Non-pigmented ciliary epithelial cell (primary cell): ENCODE measurements at places on chromosomes 4 and X.

DNA sequence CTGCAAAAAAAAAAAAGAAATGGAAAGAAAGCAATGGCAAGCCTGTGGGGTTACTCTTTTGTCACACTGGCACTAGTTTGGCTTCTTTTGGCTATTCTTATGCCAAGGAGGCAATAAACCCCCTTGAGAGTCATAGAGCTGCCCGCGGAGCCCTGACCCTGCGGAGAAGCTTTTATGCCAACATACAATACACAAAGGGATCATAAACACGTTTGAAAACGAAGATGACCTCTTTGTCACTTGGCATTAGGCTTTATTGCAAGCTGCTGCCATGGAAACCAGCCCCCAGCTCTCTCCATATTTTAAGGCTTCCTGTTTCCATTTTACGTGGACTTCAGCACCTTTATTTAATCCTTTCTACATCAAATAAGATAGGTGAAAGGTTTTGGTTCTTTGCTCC lies 7.6 kb downstream of the NEUROG2 start:
- DNase-seq: no peak

- DNase-seq: no peak
These were observed 66.1 kb downstream of the NHSL2 start for GRCh38 chrX:71976753-71977152.

DNA sequence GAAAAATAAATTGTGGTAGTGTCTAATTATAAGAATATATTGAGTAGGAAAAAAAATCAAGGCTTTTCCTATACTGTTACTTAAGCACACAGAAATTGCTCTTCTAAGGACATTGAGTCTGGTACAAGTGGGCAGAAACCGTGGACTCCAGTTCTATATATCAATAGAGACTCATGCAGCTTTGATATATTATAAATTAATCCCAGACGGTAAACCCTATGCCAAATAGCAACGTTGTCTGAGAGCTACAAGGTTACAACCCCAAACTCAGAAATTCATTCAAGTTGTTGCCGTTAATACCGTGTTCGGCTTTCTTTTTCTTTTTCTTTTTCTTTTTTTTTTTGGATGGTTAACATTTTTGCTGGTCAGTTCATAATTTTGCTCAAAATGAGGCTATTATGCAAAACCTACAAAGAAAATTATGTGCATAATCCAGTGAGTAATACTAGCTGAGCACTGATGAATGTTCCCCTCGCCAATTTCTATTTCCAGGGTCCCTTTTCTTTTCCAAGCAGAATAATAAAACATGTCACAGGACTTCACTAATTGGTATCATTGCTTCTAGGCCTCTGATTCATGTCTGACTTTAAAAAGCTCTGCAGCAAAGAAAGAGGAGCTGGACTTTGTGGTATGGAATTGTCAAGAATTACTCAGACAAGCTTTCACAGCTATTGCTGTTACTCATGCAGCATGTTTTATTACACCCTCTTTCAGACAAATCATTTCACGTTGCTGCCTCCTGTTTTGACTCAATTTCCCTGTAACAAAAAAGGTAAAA lies 737.7 kb downstream of the NLGN4X start:
- no peak for DNase-seq

DNA sequence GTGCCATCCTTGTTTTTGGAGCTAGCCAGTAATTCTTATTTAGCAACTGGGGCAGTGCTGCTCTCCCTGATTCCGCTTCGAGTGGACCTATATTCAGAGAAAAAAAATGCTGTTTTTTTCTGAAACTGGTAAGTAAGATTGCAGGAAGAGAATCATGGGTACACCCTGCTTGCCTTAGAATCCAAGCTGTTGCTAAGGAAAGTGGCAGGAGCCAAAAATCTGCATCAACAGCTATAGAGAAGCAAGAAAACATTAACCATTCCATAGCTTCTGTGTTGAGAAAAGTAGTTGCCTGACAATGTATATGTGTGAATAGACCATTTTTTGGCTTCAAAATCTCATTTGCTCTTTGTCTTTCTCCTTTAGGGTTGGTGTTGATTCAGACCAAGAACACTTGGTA lies 44.5 kb downstream of the SLC9A6 start:
- DNase-seq: no peak

GRCh38 chr4:51878431-51878830 lies 35.5 kb downstream of the DCUN1D4 start:
- DNase-seq: no peak

DNA sequence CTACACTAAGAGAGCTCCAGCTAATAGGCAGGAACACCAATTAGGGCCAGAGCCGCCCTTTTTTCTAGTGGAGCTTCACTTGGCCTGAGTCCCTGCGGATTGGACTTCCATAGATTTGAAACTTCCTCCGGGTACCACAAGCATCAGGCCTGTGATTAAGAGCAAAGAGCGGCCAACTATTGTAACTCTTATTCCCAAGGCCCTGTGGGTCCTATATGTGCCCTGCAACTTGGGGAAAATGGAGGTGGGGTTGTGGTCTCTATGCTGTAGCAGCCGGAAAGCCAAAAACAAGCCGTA lies at the start of gene NCBP2L:
NCBP2L (plus strand) TSS at position 198 of the 297 bp plus-strand sequence. CDS start 16,488 bp downstream, outside the sequence.
- no peak for DNase-seq

GRCh38 chr4:108192056-108192455 lies 23.3 kb upstream of the LEF1 start:
- no peak for DNase-seq

DNA sequence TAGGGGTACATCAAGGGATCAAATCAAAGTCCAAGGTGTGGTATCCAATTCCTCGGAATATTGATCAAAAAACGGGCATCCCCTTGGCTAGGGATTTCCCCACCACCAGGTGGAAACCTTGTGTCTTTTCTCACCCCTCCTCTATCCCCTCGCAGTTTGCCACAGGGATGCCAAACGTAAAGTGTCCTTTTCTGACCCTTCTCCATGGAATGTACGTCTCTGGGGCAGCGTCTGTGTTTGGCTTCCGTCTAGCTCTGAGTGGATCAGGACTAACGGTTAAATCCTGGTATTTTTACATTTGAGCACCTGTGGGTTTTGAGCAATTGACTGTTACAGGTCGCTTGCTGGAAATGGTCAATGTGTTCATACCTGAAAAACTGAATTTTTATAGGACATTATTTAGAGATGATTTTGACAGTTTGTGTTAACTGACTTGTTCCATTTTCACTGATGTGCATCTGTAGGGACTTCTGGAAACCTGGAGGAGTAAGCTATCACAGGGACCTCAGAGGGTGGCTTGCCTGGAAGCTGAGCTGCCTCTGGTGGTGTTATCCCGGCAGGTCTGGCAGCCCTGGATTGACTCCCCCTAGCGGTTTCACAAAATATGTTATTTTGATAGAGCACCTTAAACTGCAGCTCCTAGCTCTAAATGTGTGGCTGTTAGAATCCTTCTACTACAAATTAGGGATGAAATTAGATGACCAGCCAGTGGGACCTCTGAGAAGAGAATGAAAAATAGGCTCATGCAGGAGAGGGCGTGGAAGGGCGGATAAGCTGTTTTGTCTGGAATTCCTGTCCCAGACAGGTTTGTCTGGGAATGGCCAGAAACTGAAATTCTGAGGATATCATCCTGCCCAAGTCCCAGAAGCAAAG lies 8.8 kb upstream of the MGST2 start:
- no peak for DNase-seq

GRCh38 chr4:7758476-7758875 lies 181.2 kb downstream of the AFAP1 start:
- DNase-seq: no peak

DNA sequence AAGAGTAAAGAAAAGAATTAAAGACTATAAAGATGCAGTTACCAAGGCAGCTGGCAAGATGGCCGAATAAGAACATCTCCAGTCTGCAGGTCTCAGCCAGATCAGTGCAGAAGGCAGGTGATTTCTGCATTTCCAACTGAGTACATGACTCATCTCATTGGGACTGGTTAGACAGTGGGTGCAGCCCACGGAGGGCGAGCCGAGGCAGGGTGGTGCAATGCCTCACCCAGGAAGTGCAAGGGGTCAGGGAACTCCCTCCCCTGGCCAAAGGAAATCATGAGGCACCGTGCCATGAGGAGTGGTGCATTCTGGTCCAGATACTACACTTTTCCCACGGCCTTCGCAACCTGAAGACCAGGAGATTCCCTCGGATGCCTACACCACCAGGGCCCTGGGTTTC lies 20.5 kb downstream of the SPIN4 start:
- no peak for DNase-seq

GRCh38 chr4:108144451-108144850 lies 24.3 kb downstream of the LEF1 start:
- DNase-seq: no peak

DNA sequence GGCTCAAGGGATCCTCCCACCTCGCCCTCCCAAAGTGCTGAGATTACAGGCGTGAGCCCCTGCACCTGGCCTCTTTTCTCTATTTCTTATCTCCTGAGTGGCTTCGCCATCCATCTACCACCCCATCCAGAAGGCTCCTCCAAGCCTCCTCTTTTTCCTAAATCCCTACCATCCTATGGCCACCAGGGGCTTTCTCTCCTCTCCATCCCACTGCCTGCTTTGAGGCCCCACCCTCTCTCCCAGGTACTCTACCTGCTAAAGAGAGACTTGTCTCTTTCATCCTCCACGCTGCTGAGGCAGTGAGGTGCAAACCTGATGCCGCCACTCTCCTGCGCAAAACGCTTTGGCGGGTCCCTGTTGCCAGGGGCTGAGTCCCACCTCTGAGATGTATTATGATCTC lies 7.0 kb downstream of the RS1 start:
- no peak for DNase-seq

DNA sequence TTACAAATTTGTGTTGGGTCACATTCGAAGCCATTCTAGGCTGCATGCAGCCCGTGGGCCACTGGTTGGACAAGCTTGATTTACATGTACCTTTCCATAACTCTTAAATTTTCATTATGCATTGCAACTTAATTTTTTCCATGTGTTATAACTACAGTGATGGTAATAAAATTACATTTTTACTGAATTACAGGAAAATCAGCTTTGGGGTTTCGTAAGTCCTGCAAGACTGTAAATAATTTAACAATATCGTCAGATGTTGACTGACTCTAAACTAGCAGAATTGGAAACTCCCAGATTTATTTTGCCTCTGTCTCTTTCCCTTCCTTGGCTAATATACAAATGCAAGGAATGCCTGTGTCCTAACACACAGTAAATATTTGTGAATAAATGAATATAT lies 88.0 kb upstream of the RAPGEF2 start:
- no peak for DNase-seq

GRCh38 chr4:183256343-183256742 lies 63.7 kb downstream of the CLDN22 start:
- no peak for DNase-seq

- DNase-seq: no peak
These were observed 4.5 kb downstream of the NBDY start for GRCh38 chrX:56733459-56734046.

DNA sequence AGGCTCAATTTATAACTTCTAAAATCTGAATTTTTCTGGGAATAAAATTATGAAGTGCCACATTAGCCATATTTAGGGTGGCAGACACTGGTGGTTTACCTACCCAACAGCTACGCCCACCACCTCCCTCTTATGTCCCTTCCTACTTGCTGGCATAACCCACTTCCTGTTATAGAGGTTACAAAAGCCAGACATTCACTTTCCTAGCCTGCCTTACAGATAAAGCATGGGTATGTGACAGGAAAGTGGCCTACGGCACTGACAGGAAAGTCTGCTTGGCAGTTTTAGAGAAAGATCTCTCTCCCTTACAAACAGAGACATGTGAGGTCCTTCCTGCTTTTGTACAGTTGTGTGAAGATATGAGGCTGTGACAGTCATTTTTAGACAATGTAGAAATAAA lies 12.4 kb downstream of the DDX53 start:
- no peak for DNase-seq

GRCh38 chr4:87423317-87424098 lies 1.1 kb downstream of the NUDT9 start:
- DNase-seq: no peak

DNA sequence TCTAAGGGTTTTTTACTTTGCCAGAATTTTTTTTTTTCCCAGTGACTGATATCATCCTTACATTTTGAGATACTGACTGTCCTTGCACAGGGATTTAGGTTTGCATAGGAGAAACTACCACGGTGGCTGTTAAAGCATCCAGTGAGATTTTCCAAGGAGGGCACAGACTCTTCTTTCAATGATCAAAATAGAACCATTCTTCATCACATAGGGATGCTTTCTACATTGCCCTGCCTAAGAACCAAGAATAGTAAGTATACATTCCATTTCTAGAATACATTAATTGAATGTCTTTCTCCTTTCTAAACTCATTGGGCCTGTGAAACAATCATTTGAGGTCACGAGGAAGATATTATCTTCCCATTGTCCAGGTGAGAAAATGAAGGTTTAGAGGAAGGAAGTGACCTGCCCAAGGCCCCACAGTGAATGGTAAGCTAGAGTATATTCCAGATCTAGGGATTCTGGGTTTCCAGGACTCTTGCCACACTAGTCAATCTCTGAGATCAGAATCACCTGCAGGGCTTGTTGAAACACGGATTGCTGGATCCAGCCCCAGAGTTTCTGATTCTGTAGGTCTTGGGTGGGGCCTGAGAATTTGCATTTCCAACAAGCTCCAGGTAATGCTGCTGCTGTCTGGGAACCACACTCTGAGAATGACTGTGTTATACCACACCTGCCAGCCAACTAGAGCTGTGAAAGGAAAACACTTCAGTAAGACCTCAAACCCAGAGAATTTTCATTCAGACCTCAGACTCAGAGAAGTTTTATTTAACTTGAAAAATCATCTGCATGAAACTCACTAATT lies 17.7 kb upstream of the TMEM154 start:
- no peak for DNase-seq
